Psoas muscle (tissue), 8 donors: ENCODE measurements at places on chromosomes 6 and 20.

DNA sequence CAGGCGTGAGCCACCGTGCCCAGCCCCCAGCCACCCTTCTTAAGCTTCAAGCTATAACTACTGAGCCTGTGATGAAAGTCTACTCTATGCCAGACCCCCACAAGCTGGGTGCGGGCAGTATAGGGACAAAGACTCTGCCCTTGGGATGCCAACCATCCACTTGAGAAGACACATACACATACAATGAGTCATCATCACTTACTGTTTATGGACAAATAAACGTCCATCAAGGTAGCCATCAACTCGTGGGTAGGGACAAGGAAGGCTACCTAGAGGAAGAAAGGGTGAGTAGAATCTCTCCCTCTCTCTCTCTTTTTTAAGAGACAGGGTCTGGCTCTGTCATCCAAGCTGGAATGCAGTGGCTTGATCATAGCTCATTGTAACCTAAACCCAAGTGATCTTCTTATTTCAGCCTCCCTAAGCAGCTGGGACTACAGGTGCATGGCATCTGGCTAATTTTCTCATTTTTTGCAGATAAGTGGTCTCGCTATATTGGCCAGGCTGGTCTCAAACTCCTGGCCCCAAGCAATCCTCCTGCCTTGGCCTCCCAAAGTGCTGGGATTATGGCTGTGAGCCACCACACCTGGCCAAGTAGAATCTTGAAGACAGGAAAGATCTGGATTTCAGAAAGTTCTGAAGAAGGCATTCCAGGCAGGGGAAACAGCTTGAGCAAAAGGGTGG is 2.6 kb upstream of the TP53INP2 start:
- H3K27ac ChIP-seq: no peak overlapping the region
- H3K4me1 ChIP-seq: peaks cover 17% of the 10 kb centered on the region
- no peaks in the 10 kb centered on the region for H3K36me3 ChIP-seq
- DNase-seq: no peak
- H3K27me3 ChIP-seq: no peaks in the 10 kb centered on the region

DNA sequence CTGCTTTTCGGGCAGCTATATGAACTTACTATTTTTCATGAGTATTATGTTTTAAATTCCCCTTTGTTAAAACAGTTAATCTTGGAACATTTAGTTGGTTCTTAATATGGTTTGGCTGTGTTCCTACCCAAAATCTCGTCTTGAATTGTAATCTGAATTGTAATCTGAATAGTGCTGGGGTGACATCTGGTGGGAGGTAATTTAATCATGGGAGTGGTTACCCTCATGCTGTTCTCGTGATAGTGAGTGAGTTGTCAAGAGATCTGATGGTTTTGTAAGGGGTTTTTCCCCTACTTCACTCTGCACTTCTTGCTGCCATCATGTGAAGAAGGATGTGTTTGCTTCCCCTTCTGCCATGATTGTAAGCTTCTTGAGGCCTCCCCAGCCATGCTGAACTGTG is 305.4 kb upstream of the MAP3K7 start:
- no peak overlapping the region for H3K4me3 ChIP-seq
- H3K4me1 ChIP-seq: no peaks in the 10 kb centered on the region
- H3K27me3 ChIP-seq: no peaks in the 10 kb centered on the region

DNA sequence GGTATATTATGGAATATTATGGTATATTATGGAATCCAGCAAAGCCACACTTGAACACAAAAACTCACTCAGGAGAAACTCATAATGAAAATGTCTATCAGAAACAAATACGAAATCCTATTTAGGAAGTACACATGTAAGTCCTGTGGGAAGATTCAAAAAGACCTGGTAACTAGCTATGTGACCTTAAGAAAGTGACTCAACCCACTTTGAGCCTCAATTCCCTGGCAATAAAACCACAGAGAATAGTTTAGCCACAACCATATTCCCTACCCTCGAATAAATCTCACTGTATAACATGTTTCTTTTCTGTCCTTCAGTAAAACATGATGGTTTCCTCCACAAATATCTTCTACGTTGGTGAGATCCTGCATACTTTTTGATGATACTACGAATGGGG is 56.4 kb downstream of the ZMYND8 start:
- H3K27ac ChIP-seq: no peak overlapping the region
- DNase-seq: no peak
- no peak overlapping the region for H3K4me3 ChIP-seq
- H3K27me3 ChIP-seq: no peaks in the 10 kb centered on the region
- peaks cover 12% of the 10 kb centered on the region for H3K4me1 ChIP-seq

- no peaks in the 10 kb centered on the region for H3K4me1 ChIP-seq
- no peak for DNase-seq
- no peak overlapping the region for H3K27ac ChIP-seq
- no peak overlapping the region for H3K4me3 ChIP-seq
- no peaks in the 10 kb centered on the region for H3K36me3 ChIP-seq
Observed at GRCh38 chr20:58837717-58838116, 13.0 kb downstream of the GNAS-AS1 start.

DNA sequence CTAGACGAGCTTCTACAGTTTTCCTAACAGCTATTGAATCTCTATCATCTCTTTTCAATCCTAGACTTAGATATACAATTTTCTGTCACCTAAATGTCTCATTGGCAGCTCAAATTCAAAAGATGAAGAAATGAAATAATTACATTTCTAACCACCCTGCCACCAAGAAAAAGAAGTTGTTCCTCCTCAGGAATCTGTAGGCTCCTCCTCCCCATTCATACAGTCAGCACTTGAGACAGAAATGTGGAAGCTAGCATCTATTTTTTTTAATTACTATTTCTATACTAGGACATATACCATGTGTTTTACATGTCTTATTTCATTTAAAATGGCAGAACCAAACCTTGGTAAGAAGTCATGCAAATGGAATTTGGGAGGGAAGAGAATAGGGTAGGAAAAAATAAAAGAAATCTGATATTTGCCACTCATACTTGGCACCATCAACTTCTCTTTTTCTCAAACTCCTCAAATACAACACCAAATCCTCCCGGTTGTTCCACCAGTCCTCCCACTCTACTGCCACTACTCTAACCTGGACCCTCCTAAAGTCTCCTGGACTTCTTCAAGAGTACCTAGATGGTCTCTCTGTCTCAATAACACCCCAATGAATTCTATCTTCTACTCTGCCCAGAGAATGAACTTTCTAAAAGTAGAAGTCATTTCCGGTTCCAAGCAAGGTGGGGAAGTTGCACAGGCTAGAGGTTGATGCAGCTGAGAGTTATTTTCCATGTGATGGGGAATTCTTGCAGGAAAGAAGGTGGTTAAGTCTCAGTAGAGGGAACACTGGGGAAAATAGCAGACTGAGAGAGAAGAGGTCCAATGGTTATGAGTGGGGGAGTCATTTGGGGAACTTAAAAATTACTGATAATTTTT is 54.1 kb downstream of the ATXN1 start:
- no peak overlapping the region for H3K4me3 ChIP-seq
- no peak for DNase-seq
- peaks cover 22% of the 10 kb centered on the region for H3K4me1 ChIP-seq
- no peak overlapping the region for H3K27ac ChIP-seq

GRCh38 chr6:126103993-126104392 is 117.7 kb downstream of the TRMT11 start:
- peaks cover 7% of the 10 kb centered on the region for H3K36me3 ChIP-seq
- no peaks in the 10 kb centered on the region for H3K4me1 ChIP-seq
- no peaks in the 10 kb centered on the region for H3K27me3 ChIP-seq
- H3K27ac ChIP-seq: no peak overlapping the region
- no peak overlapping the region for H3K4me3 ChIP-seq

DNA sequence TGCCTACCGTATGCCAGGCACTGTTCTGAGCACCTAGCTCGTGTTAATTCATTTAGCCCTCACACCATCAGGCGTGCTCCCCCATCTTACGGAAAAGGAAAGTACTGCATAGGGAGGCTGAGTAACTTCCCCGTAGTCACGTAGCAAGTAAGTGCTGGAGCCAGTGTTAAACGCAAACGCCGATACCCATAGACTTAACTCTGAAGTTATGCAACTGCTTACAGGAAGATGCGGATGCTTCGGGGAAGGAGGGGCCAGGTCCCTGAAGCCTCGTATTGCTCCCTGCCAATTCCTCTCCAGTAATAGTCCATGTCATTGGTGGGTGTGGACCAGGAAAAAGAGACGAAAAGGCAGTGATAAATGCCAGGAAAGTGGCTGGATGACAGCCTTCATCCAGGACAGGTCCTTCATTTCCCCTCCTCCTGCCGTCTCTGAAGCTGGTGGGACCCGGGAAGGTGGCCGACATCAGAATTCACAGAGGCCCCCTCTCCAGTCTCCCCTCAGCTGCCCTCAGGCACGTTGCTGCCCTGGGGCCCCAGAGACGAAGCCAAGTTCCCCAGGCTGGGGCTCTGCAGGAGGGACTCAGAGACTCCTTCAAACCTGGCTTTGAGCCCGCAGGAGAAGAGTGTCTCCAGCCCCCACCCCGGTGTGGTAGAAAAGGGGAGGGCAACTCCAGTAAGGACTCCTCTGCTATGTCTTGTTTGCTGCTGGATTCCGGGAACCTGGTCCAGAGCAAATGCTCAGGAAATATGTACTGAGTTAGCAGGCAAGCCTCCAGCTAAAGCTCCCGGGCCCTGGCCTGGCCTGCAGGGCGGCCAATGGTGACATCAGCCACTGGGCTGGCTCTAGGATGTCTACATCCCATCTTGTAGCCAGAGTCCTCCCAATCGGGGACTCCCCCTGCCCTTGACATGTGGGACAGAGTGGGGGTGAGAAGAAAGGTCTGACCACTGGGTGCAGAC is 37.8 kb downstream of the RAB44 start:
- peak overlapping the region; percentile 76 for H3K27ac ChIP-seq
- H3K4me3 ChIP-seq: peak overlapping the region; percentile 33
- no peaks in the 10 kb centered on the region for H3K27me3 ChIP-seq
- no peaks in the 10 kb centered on the region for H3K36me3 ChIP-seq
- peak; percentile 85 for DNase-seq
- H3K4me1 ChIP-seq: peaks cover 7% of the 10 kb centered on the region

DNA sequence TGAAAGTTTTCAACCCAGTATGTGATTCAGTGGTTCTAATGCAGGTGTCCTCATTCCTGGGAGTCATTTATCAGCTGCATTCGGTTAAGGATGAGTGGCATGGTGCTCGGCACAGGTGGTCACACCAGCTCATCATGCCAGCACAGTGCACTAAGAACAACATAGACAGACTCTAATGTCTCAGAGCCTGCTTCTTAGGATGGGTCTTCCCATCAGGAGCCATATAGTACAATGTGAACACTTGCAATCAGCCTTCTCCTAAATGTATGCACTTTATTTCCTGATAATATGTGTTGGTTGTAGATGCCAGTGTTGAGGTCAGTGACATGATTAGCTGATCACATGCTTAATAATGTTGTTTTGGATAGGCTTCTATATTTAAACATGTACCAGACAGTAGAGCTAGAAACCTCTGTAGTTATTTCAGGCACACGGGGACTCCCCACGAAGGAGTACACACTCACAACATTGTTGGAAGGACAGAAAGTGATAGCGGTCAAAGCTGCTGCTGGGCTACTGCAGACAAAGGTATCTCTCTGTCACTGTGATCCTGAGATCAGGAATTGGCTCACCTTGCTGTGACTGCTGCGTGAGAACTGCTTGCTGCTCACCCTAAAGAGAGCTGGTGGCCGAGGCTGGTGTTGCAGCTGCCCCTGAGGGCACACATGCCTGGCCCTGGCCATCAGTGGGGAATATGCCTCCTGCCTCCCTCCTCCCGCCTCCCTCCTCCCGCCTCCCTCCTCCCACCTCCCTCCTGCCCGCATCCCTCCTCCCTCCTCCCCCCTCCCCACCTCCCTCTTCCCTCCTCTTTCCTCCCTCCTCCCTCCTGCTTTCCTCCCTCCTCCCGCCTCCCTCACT is 195.4 kb downstream of the SMOC2 start:
- DNase-seq: no peak
- H3K36me3 ChIP-seq: no peaks in the 10 kb centered on the region
- H3K4me3 ChIP-seq: no peak overlapping the region
- H3K27ac ChIP-seq: no peak overlapping the region
- no peaks in the 10 kb centered on the region for H3K4me1 ChIP-seq
- no peaks in the 10 kb centered on the region for H3K27me3 ChIP-seq

DNA sequence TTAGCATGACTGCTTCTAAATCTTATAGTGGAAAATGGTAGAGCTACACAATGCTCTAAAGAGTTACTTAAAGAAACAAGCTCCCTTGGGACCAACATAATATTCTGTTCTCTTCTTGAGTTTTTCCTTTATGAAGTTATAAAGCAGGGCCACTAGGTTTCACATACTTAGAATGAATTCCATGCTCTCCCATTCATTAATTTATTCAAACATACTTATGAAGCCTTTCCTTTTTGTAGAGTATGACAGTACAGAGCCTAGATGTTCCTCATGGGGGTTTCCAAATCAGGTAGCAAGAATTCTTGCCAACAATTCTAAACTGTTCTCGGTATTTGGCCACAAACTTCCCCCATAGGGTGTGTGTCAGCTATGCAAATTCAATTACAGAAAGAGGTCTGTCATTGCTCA is 20.6 kb upstream of the FABP7 start:
- H3K4me1 ChIP-seq: peaks cover 4% of the 10 kb centered on the region
- H3K4me3 ChIP-seq: no peak overlapping the region
- DNase-seq: no peak
- no peak overlapping the region for H3K27ac ChIP-seq
- no peaks in the 10 kb centered on the region for H3K27me3 ChIP-seq

DNA sequence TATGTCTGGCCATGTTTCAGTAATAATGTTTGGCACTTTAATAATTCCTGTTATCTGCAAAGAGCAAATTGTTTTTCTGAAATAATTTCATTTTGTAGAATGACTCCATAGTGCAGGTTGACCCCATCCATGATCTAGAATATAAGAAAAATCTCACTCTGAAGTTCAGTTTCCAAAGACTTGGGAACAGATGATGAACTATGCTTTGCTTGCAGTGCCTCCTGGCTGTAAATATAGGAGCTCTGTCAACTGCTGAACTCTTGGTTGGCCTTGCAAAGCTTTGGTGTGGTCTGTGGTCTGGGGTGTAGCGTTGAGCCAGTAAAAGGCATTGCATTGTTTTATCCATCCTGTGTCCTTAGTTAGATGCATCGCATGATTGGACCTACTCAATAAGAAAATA is 104.0 kb downstream of the PLCB4 start:
- H3K4me3 ChIP-seq: no peak overlapping the region
- H3K27me3 ChIP-seq: no peaks in the 10 kb centered on the region
- no peak overlapping the region for H3K27ac ChIP-seq
- no peak for DNase-seq

DNA sequence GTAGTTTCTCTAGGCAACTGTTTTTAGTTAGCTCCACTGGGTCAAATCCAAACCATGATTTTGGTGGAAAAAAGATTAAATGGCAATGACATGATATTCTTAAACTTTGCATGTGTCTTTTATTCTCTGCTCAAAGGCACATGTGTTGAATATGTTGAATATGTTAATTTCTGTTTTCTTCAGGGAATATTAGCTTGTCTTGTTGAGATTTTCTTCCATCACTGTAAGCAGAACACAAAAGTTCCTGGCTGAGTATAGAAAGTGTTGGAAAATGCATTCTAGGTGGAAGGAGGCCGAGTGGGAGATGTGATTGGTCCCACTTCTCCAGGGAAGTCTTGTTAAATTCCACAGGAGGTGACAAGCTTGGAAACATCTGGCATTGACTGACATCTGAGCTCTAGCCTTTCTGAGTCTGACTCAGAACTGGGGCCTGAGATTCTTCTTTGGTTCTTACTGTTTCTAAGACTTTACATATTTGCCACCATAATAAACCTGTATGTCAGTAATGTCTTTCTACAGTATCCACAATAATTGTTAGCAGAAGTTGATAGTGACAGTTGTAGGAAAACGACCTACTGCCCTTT is 81.1 kb downstream of the LAMA4 start:
- H3K4me3 ChIP-seq: no peak overlapping the region
- no peaks in the 10 kb centered on the region for H3K4me1 ChIP-seq
- no peak overlapping the region for H3K27ac ChIP-seq
- no peaks in the 10 kb centered on the region for H3K36me3 ChIP-seq
- peaks cover 3% of the 10 kb centered on the region for H3K27me3 ChIP-seq
